ENCODE measurements at places on chromosomes 2 and 18.

DNA sequence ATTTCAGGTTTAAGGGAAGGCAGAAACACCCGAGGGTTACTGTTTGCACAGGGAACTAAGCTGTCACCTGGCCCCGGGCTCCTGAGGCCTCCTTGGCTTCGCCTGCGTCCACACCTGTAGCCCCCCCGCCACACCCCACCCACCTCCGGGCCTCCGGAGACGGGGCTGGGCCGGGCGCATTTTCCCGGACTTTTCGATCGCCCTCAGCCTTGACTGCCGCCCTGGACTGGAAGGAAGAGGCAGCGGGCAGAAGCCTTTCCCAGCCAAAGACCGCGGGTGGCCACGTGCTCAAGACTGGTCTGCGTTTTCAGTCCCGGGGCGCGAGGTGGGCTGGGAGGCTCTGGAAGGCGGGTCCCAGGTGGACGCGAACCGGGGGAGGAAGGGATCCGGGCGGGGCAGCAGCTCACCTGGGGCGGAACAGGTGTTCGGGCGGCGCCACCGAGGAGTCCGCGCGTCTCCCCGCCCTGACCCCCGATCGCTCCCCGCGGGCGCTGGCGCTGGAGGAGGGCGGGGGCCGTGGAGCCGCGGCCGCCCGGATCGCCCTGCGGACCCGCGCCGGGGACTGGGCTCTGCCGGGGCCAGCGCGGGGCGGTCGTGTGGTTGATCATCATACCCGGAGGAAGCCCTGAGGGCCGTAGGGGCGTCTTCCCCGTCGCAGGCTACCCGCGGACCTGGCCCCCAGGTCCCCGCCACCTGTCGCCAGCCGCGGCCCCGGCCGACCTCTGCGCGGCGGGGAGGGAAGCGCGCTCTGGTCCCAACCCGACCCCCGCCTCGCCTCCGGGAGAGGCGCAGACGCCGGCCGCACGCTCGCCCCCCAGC lies 3.2 kb downstream of the ID2 start:
- DNase-seq: no peak

DNA sequence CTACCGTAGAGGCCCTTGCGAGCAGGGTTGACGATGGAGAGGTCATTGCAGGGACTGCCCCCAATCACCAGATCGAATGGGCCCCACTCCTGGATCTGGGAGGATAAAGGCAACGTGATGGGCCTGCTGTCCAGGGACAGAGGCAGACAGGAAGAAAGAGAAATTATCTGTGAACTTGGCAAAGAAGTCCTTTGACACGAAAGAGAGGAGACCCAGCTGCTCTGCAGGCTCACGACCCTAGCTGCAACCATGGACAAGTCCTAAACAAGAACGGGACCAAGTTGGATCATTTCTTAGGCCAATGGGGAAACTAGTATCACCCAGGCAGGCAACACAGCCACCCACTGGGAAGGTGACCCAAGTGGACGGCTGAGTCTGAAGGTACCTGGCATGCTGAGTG lies 72.3 kb upstream of the POMC start:
- no peak for DNase-seq

DNA sequence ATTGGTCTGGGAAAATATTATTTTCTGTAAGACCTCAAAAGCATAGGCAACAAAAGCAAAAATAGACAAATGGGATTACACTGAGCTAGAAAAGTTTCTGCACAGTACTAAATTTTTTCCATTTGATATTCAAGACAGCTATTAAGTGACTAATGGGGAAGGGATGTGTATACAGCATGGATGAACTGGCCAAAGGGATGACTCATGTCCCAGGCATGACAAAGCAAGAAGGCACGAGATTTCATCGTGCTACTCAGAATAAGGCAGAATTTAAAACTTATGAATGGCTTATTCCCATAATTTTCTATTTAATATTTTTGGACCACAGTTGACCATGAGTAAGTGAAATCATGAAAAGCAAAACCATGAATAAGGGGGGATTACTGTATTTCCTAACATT lies 1250.1 kb upstream of the GYPC start:
- no peak for DNase-seq

- no peak for DNase-seq
Measured at GRCh38 chr2:239312081-239312511, 88.7 kb downstream of the HDAC4 start.

- no peak for DNase-seq
Measured at GRCh38 chr2:36680012-36680411, 16.5 kb upstream of the VIT start.

DNA sequence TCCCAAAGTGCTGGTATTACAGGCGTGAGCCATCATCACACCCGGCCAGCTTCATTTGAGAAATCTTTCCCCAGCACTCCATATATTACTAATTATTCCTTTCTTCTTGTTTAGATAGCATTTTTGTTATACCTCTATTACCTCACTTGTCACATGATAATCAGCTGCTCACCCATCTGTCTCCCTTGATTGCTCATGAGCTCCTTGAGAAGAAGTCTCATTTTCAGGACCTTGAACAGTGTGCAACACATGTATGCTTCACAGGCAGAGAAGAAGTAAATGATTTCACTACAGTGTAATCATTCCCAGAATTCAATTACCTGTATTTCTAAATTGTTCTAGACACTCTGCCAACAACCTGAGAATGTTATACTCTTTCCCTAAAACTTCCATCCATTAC lies 6.2 kb downstream of the PAIP2B start:
- no peak for DNase-seq

GRCh38 chr18:65567372-65567771 lies 183.4 kb upstream of the CDH7 start:
- no peak for DNase-seq

- DNase-seq: no peak
Measured at GRCh38 chr18:36889742-36890141, 60.8 kb downstream of the KIAA1328 start.

- no peak for DNase-seq
Measured at GRCh38 chr2:23513245-23513871, 128.4 kb downstream of the KLHL29 start.

DNA sequence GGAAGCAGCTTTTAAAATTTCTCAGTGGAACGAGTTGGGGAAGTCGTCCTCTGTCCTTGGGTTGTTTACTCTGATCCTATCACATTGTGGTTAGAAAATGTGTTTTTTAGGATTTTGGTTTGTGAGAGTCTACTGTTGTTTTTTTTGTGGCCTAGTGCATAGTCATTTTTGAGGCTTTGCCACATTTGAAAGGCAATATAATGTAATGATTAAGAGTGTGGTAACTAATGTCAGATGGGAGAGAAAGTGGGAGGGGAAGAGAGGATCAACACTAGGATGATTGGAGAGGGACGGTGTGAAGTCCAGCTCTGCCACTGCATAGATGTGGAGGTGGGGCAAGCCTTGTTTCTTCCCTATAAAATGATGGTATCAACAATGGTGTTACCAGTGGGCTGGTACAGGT lies 8.5 kb downstream of the SP140L start:
- DNase-seq: no peak

GRCh38 chr2:147800316-147800715 lies 44.5 kb upstream of the ACVR2A start:
- DNase-seq: no peak

DNA sequence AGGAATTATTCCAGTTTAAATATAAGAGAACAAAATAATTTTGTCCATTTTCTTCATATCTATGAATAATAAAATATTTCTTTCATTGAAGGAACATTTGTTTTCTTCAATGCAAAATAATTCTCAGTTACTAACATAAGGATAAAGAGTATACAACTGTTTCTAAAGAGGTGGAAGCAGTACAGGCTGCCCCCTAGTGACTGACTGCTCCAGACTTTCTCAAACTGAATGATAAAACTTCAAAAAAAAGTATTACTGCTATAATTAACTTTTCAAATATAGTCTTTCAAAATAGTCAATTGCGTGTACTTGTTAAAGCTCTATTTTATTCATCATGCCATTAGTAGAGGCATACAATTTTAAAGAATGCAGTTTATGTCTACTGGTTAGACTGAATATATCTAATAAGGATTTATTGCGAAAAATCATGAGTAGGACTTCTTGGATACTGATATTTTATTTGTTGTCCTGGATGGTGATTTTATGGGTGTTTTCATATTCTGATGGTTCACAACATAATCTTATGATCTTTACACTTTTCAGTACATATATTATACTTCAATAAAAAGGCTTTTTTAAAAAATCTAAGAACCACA lies 100.1 kb downstream of the WDPCP start:
- no peak for DNase-seq

Data from stimulated activated CD4-positive, alpha-beta T cell treated with anti-CD3 and anti-CD28 coated beads, Interleukin-15, amount 100 ng/mL, for 1 hour (primary cell).